Thymus (tissue), 14 donors: ENCODE measurements at places on chromosomes 2 and 18.

DNA sequence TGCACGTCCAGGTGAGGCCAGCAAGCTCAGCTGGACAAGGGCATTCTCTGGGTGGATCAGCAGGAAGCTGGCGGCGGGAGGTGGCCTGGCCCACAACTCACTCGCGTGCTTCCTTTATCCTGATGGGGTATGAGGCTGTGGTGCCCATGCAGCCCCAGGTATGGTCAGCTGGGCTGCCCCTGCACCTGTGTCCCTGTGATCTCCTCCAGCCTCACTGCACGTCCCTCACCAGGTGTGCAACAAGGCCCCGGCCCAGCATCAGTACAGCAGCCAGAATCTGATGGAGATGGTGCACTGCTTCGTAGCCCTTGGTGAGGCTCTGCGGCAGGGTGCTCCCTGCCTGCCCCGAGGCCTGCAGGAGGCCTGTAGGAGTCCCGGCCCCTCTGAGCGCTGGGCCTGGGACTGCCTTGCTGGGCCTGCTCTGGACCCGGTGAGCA, 17.6 kb downstream of the MROH2A start:
- DNase-seq, result no peak

DNA sequence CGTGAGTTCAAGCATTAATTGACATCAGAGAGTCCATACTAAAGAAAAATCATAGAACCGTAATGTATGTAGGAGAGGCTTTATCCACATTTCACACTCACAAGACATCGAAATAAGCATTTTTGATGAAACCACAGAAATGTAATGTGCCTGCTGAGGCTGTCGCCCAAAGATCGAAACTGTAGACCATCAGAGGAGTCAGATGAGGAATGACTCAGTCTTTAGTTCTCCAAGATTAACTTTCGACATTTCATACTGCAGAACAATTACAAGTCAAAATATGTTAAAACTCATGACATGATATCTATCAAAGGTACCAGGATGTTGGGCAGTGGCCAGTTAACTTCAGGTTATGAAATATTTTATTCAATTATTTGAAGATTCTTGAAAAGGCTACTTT, 79.6 kb downstream of the RAB31 start:
- DNase-seq, result no peak

GRCh38 chr18:38619129-38619528, 1053.5 kb upstream of the CELF4 start:
- DNase-seq, result no peak

DNA sequence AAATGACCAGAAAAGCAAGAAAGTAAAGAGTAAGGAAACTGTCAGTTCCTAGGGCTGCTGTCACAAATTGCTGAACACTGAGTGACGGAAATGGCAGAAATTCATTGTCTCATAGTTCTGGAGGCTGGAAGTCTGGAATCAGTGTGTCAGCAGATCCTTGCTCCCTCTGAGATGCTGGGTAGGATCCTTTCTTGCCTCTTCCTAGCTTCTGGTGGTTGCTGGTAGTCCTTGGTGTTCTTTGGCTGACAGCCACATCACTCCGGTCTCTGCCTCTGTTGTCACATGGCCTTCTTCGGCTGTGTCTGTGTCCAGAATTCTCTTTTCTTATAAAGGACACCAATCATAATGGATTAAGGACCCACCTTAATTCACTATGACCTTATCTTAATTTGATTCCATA, 21.9 kb downstream of the PLEKHB2 start:
- no peak for DNase-seq

DNA sequence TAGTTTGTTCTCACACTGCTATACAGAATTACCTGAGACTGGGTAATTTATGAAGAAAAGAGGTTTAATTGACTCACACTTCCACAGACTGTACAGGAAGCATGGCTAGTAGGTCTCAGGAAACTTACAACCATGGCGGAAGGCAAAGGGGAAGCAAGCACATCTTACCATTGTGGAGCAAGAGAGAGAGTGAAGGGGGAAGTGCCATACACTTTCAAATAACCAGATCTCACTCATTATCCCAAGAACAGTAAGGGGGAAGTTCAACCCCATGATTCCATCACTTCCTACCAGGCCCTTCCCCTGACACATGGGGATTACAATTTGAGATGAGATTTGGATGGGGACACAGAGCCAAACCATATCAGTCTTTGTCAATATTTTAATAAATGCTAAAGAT, 5.0 kb upstream of the CRYGB start:
- no peak for DNase-seq
